ENCODE measurements at places on chromosomes 16 and 17.

- no peak for DNase-seq
These were observed 30.2 kb downstream of the MSI2 start for GRCh38 chr17:57286399-57287105.

DNA sequence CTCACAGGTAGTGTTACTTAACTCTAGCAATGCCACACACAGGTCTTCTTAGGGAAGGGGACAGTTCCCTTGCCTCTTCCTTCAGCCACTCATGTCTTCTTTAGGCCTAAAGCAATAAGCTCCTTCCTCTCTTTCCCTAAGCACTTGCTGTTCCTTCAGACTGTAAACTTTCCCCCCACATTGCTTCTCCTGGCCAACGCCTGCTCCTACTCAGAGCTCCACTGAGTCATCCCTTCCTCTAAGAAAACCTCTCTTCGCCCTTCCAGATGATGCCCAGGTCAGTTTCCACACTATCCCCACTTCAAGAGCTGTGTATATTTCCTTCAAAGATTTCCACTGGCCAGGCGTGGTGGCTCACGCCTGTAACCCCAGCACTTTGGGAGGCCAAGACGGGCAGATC, 12.5 kb upstream of the EPOP start:
- DNase-seq = no peak

DNA sequence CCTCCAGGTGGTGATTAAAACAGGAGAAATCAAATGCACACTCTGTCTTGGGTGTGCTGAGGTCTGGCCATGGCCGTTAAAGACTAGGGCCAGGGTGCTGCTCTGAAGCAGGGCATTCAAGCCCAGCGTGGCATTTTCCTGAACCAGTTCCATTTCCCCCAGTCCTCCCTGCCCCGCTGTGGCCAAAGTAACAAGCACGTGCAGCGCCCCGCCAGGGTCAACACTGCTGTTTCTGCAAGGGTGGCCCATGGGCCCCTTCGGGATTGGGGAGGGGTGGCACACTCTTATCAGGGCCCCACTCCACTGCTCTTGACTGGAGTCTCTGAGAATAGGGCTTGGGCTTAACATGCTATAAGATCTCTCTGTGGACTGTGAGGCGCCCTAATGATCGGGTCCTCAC, 72.9 kb downstream of the IL21R start:
- DNase-seq = no peak

- no peak for DNase-seq
These were observed 20.6 kb upstream of the PRKCA start for GRCh38 chr17:66281661-66282369.

- DNase-seq = peak; percentile 82
These were observed 397 bp downstream of the RIPOR1 start for GRCh38 chr16:67528870-67529581.

- DNase-seq = no peak
These were observed 37.1 kb downstream of the SPACA3 start for GRCh38 chr17:33028778-33029177.

- DNase-seq = peak; percentile 89
These were observed 4.8 kb downstream of the MT1A start for GRCh38 chr16:56643080-56643778.

DNA sequence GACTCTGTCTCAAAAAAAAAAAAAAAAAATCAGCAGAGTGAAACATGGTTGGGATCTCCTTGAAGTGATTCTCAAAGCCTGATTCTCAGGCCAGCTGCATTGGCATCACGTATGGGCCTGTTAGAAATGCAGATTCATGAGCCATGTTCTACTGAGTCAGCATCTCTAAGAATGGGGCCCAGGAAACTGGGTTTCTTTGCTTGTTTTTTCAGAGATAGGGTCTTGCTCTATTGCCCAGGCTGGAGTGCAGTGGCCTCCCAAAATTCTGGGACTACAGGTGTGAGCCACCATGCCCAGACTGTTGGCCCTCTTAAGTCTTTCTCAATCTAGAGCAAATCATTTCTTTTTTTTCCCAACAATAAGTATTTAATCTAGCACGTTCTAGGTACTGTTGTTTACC, 47.7 kb downstream of the CDK12 start:
- no peak for DNase-seq

DNA sequence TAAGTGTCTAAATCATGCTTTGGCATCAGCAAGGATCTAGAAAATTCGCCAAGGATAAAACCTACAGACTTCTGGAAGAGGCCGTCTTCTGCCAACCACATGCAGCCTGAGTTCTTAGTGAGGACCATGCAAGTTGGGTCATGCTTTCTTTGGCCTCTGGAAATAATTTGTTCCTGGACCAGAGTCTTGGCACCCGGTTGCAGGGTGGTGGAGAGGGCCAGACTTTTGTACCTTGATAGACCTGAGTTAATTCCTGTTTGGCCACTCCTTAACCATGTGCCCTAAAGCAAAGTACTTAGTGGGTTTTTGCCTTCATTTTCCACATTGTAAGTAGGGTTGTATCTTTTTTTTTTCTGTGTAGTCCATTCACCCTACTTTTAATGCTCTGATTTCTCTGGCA, 283.4 kb upstream of the IRX5 start:
- DNase-seq = no peak

DNA sequence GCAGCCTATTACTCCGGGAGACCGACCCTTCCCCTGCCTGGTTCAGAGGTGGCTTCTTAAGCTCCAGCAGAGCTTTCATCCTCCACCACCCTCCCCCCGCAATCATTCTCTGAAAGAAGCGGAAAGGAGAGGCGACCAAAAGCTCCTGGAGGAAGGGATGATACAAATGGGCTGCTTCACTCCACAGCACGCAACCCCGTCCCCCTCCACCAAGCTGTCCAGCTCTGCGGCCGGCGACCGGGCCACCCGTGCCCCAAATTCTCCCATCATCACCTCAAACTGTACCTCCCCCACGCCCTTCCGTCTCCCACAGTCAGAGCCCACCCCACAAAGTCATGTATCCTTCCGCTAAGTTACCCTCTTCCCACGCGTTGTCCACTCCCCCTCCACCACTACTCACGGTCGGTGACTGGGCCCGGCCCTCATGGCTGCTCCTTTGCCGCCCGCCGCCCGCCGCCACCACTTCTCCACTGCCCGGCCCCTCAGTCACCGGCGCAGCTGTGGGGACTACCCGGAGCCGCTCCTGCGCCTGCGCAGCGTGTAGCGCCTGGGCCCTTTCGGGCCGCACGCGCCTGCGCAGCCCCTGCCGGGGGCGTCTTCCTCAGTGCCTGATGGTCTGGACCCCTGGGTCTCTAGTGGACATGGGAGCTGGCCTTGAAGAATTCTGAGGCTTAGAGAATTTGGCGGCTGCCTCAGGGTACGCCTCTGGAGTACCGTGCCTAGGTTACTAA, at the start of gene FAM222B:
TSS of gene FAM222B (minus strand) at position 509 of the 731 bp plus-strand sequence. CDS start 76,123 bp downstream, outside the sequence.
- DNase-seq = peak; percentile 98

DNA sequence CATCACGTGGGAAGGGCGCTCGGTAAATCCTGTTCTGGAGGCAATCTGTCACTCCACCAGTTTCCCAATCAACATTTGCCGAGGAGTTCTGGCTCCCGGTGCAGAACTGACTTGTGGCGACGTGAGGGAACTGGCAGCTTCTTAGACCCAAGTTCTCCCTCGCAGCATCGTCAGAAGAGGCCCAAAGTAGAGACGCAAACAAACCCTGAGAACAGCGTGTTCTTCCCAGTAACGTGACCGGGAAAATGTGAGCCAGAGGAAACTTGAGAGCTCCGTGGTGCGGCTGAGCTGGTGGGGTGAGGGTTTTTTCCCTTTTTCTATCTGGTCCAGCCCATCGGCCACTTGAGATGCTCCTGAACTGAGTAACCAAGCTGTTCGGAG, 158.9 kb upstream of the CACNG5 start:
- no peak for DNase-seq

DNA sequence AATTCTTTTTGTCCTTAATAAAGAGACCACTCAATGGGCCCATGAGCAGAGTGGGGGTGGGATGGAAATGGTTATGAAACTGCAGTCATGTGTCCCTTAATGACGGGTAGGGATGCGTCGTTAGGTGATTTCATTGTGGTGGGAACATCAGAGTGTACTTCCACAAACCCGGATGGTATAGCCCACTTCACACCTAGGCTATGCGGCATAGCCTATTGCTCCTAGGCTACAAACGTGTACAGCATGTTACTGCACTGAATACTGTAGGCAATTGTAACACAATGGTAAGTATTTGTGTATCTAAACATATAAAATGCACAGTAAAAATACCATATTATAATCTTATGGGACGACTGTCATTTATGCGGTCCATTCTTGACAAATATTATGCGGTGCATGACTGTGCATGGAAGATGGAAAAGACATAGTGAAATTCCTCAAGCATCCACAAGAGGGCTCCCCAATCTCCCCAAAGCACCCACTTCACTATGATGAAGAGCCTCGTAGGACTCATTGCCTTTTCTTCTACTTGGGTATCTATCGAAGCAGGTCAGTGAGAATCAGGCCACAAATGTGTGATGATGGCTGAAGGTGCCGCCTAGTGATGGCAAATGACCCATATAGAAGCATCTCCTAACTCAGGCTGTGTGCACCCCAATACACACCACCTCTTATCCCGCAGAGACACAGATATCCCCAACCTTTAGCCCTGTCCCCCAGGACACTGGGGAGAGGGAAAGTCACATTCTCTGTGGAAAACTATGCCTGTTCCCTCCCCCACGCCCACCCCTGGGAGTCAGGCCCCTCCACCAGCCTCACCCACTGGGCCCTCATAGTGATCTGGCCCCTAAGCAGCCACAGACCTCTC, 43.5 kb downstream of the TBX21 start:
- DNase-seq = peak; percentile 70

DNA sequence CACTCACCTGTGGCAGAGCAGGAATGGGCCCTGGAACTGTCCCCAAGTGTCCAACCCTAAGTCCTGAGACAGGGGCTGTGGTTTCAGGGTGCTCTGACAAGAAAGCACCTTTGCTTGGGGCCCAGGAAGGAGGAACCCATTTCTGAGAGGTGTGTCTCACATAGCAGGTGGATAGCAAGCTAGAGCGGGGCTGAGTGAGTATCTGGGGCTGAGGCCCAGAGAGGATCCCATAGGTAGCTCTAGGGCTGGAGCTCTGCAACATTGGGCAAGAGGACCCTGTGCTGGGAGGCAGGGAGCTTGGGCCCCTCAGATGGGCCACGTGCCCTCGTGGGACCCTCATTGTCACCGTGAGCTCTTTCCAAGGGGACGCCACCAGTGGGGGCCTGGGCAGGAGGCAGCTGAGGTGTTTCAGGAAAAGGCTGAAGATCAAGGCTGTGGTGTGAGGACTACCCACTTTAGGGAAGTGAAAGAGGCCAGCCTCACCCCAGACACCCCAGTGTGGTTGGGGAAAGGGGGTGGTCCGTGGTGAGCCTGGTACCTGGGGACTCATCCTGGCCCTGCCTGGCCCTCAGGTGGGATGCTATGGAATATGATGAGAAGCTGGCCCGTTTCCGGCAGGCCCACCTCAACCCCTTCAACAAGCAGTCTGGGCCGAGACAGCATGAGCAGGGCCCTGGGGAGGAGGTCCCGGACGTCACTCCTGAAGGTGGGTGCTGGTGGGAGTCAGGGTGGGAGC, 5.3 kb downstream of the DEF8 start:
- no peak for DNase-seq

- no peak for DNase-seq
These were observed 115.4 kb upstream of the CDC42EP4 start for GRCh38 chr17:73427198-73427597.

- DNase-seq = no peak
These were observed 201.7 kb upstream of the NLRP1 start for GRCh38 chr17:5785867-5786509.
